CD8-positive, alpha-beta memory T cell (primary cell): ENCODE measurements at places on chromosomes 6 and 20. TPM values are rescaled to one million over a fixed set of nuclear protein-coding genes. Genes with fewer than 3 reads are reported as not detected.
A peak's percentile ranks its signal among the peaks of the same experiment; 100 is the strongest.

DNA sequence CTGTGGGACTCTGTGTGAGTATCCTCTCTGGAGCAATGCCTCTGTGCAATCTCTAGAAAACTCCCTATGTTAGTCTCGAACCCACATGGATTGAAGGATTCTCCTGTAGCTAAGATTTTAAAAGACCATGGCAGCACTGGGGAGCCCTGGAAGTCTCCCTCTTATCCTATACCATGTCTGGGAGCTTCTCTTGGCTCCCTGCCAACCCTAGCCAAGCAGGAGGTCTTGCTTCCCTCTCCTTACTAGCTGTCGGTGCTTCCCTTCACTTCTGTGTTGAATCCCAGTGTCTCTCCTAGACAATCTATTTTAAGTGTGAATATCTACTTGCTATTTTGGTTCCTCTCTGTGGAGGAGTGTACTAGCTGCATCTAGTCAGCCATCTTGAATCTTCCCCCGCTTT is 118.8 kb upstream of the NRN1 start:
- no peak for DNase-seq

- no peak for DNase-seq
Observed at GRCh38 chr6:45423824-45424450, 46.2 kb upstream of the SUPT3H start.

The SIM1 gene
- not detected for total RNA-seq

The SEMG1 gene
- not detected for total RNA-seq

- DNase-seq: no peak
Observed at GRCh38 chr6:31110825-31111582, 1.4 kb downstream of the C6orf15 start.

DNA sequence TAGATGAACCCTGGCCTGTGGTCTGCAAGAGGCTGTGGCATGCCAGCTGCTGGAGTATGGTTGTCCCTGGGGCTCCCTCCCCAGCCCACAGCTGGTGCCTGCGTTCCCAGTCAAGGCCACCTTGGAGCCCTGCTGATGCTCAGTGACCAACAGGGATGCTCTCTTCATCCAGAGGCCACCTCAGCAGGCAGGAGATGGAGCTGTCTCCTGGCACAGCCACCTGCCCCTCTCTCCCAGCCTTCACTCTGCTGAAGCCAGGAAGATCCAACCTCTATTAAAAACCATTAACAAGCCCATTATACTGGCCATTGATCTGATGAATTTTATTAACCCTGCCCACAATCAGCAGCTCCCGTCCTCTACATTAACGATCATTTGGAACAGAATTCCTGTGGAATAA is 40.4 kb downstream of the ADTRP start:
- DNase-seq: no peak

DNA sequence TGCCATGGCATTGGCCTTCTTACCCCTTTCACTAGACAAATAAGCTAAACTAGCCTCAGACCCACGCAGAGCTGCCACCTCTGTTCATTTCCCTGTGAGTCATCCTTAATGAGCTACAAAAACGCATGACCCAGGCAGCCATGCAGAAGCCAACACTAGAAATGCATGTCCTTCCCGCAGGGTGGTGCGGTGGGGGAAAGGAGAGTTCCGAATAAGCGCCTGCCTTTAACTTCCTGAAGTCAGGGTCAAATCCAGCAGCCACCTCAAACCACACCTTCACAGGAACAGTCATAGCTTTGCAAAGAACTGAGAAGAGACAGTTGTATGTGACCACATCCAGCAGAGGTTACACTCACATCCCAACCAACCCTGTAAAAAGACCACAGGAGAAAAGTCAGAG is 40.4 kb downstream of the IRF4 start:
- DNase-seq: no peak

- DNase-seq: no peak
Observed at GRCh38 chr20:31680286-31681127, 42.2 kb downstream of the BCL2L1 start.

The CCN6 gene
- total RNA-seq: not detected

DNA sequence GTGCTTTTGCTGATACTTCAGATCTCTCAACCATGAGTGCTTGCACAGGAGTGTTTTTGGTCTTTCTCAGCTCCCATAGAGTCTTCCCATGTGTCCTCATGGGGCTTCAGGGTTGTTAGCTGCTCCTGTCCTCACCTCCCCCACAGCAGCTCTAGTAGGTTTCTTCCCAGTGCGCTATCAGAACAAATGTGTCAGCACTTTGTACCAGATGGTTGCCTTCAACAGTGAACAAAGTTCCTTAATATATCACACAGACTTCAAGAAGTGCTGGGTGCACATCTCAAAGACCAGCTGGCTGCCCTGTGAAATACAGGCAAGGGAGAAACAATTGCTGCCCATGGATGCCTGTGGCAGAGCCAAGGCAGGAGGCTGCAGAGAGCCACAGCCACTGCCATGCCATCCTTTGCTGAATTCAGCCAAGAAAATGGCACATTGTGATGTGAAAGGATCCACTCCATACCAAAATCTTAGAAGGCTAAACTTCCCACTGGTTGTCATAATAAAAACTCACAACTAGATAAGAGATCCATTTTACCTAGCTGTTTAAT is 471.3 kb downstream of the C6orf118 start:
- no peak for DNase-seq

DNA sequence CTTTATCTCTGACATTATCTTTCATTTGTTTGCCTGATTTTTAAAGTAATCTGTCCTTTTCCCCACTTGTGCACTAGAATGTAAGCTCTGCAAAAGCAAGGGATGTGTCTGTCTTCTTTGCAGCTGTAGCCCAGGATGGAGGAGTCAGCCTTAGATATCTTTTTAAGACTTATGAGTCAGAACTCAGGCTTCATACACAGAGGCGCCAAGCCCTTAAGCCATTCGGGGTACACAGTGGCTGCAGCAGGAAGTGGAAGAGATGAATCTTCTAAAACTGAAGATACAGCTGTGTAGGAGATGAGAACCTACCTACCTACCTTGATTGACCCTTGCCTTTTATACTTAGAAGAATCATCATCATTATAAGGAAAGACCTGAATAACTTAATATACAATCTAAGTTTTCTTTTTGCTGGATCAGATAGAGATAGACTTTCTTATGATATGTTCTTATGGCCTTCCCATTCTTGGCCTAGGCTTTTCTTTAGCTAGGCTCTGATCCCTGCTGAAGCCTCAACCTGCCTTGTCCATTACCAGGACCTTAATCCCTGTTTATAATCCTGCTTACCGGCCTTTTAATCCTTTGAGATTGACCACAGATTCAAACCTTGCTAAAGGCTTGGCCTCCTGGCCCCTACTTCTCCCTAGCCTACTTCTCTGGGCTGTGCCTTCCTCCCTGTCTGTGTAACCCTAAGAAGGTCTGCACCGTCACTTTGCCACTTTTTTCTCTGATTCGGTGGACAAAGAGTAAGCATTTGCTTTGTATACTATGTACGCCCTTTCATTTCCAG is 304.5 kb downstream of the PRL start:
- DNase-seq: no peak

GRCh38 chr6:34349211-34349610 is 43.3 kb downstream of the NUDT3 start:
- DNase-seq: no peak

GRCh38 chr6:111764238-111765175 is 108.7 kb downstream of the FYN start:
- DNase-seq: peak; percentile 86

GRCh38 chr20:59850018-59850641 is 83.3 kb downstream of the SYCP2 start:
- no peak for DNase-seq

GRCh38 chr6:105859457-105859856 is 226.7 kb upstream of the PRDM1 start:
- no peak for DNase-seq

- DNase-seq: no peak
Observed at GRCh38 chr6:16438718-16439591, 200.6 kb downstream of the GMPR start.

The PTGIS gene
- 7.8 TPM for total RNA-seq

GRCh38 chr6:53484476-53485280 is 60.2 kb downstream of the GCLC start:
- peak; percentile 50 for DNase-seq

The PRICKLE4 gene
- not detected for total RNA-seq

DNA sequence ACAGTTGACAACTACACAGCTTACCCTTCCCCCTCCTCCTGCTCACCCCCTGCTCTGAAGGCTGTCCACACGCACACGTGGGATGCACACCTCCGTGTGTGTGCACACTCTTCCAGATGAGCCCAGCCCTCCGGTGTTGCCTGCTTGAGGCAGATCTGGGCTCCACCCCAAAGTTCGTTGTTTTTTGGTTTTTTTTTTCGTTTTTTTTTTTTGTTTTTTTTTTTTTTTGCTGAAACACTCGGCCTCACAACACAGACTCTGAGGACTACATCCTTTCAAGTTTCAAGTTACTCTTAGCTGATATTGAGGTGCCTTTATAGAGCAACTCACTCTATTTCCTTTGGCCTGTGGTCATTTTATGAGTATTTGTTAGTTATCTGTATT is 88.2 kb downstream of the RREB1 start:
- no peak for DNase-seq

- no peak for DNase-seq
Observed at GRCh38 chr6:38873001-38873400, 157.9 kb downstream of the DNAH8 start.

The PPP2R5D gene
- 52.2 TPM for total RNA-seq

The TSBP1 gene
- not detected for total RNA-seq

DNA sequence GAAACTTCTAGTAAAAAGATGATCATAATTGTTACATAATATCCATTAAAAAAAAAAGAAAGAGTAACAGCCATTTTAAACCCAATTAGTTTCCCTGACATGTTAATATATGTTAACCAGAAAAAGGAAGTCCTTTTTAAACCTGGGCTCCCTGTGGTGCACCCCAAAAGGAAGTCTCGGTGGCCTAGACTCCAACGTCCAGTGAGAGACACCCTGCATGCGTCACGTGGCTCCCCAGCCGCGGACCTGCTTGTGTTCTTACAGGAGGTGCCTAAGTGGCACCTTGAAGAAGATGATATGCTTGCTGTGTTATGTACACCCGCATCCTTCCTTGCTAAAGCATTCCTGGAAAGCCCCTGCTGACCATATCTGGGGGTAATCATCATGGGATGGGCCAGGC is 50.1 kb downstream of the FOXC1 start:
- no peak for DNase-seq
